ENCODE measurements at places on chromosomes 3 and 15.

DNA sequence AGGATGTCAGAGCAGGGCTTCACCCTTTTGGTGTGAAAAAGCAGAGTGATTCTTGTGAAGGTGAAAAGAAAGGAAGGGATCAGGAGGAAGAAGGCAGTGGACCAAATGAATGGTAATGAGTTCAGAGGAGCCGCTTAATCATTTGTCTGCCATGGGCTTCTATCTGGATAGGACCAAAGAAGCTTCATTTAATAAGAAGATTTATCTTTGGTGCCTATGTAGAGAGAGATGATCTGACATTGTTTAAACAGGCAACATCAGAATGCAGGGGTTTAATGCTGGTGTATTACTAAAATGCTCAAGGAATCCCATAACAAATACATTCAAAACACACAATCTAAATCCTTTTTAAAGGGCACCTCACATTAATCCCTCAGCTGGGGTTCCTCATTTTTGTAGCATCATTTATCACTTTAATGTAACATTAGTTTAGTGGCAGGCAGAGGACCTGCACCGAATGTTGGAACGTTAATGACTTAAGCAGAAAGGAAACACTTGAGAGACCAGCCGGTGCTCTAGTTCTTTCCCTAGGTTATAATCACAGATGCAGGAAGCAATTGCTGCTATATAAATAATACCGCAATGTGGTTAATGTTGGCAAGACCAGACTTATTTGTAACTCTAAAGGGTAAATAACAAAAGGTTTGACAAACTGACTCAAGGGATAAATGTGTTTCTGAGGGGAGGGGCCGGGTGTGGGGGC lies 27.9 kb upstream of the IL1RAP start:
- DNase-seq, result no peak

GRCh38 chr3:23856286-23856685 lies 50.5 kb downstream of the UBE2E1 start:
- no peak for DNase-seq

DNA sequence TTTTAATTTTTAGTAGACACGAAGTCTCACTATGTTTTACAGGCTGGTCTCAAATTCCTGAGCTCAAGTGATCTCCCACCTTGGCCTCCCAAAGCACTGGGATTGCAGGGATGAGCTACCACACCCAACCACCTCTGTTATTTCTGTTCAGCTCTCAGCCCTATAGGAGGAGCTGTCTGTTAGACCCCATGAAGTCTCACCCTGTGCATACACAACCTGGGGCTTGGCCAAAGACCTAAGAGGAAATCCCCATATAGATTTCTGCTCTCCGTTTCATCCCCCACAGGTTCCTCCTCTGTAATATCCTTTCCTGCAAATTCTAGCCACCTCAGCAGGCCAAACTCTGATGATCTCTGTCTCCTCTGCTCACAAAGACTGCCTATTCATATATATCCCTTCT lies 56.6 kb upstream of the CTDSPL2 start:
- no peak for DNase-seq

DNA sequence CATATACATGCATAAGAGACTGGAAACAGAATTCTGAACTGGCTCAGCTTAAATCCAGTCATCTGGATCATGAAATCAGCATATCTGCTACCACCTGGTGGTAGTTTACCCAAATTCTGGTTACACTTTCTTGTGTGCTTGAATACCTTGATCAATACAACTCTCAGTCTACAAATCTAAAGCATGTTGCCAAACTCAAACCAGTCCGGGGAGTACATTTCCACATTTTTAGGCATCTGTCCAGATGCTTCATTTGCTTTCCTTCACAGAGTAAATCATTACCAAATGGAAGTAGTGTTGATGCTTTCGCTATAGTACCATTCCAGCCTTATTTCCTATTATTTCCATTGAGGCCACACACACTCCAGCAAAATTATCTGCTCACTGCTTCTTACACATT lies 126.4 kb downstream of the P2RY1 start:
- DNase-seq, result peak; percentile 60

DNA sequence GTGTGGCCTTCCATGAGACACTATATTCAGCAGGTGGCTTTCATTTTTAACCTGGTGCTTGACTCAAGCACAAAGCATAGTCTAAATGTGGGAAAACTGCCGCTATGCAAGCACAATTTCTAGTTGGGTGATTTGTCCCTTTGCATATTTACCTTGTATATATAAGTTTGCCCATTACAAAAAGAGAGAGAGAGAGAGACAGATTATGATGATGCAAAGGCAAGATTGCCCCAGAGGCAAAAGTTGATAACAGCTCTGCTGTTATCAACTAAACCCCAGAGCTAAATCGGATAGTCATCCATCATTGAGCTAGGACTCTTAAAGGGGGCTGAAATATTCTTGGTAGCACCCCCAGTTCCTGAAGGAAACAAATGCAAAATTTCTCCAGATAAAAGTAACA lies 141.5 kb downstream of the AQP9 start:
- no peak for DNase-seq

DNA sequence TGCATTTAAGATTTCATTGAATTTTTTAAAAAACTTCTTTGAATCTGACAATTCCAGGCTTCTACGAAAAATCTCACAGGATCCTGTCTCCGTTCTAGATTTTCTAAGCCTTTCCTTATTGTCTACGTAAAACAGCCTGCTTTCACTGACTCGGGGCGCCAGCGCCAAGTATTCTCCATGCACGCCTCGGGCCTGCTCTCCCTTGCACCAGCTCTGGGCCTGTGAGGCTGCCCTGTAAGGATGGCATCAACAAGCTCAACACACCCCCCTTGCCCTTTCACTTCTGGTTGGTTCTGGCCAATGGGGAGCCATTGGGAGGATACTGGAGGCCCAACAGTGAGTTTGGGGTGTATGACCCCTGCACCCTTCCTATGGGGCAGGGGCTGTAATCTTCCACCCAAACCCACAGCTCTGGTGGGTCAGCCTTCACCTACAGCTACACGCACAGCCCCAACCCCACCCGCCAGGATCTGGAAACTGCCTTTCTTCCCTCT lies 47.8 kb downstream of the SLC41A3 start:
- DNase-seq, result no peak
